ENCODE measurements at places on chromosomes 5 and 9. TPM values are rescaled to one million over a fixed set of nuclear protein-coding genes. Genes with fewer than 3 reads are reported as not detected.

Gene OTULINL
- total RNA-seq, result 4.9 TPM

GRCh38 chr9:107638521-107639310, 149.1 kb upstream of the KLF4 start:
- peak; percentile 72 for DNase-seq

DNA sequence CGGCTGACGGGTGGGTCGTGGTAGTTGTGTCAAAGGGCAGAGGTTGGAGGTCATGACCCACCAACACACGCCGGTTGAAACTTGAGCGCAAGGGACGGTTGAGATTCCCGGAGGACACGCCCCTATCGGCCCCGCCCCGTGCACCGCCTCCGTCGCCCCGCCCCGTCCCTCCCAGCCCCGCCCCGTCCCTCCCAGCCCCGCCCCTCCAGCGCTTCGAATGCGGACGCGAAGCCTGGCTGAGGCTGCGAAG, 226 bp upstream of the RANBP17 start:
- no peak for DNase-seq

Gene CCDC192
- total RNA-seq, result not detected

Gene IFNA21
- total RNA-seq, result not detected

- peak; percentile 4 for DNase-seq
These were observed 15.9 kb upstream of the LTC4S start for GRCh38 chr5:179777909-179778308.

Gene LRSAM1
- 17.2 TPM for total RNA-seq

GRCh38 chr9:82920154-82920553, 142.8 kb downstream of the RASEF start:
- DNase-seq, result no peak

- DNase-seq, result no peak
These were observed 281.5 kb upstream of the SLC24A2 start for GRCh38 chr9:20070336-20070735.

Gene TMEM38B
- total RNA-seq, result 49.0 TPM

DNA sequence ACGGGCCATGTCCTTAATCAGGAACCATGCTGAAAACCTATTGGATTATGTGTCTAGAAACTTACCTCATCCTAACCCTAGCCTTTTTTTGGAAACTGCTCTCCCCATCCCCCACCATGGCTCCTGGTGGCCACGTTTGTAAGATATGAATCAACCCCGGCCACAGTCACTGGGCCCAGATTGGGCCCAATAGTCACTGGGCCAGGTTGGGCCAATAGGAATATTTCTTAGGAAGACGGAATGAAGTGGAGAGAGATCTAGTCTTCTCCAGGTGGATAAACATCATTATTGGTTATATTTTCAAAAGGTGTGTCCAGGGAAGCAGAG, 468.7 kb downstream of the ARHGEF28 start:
- no peak for DNase-seq

Gene DMGDH
- 3.0 TPM for total RNA-seq

- no peak for DNase-seq
These were observed 3.2 kb downstream of the IRX1 start for GRCh38 chr5:3598769-3599211.

Gene TMEM232
- 2.1 TPM for total RNA-seq

Data from left cardiac atrium (tissue), 4 donors.